ENCODE measurements at places on chromosomes 12 and 14.

- H3K4me1 ChIP-seq: peaks cover 47% of the 10 kb centered on the region
- no peak for DNase-seq
- no peak overlapping the region for H3K4me3 ChIP-seq
- H3K36me3 ChIP-seq: peaks cover 61% of the 10 kb centered on the region
- H3K27me3 ChIP-seq: no peaks in the 10 kb centered on the region
These were observed 129.0 kb downstream of the RFLNA start for GRCh38 chr12:124423761-124424515.

DNA sequence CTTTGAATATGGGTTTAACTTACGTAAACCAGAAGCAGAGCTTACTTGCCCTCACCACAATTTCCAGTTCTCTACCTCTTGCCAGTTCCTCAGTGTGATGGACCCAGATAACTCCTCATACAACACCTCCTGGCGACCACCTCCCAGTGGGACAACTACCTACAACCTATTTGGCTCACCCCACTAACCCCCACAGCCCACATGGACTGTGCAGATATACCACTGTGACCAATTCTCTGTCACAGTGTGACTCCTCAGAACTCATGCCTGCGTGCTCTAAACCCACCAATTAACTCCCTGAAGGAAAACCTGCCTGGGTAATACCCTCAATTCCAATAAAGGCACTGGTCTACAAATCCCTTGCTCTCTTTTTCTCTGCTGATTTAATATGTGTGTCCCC lies 311.7 kb downstream of the DIO2 start:
- H3K27me3 ChIP-seq: no peaks in the 10 kb centered on the region
- H3K36me3 ChIP-seq: no peaks in the 10 kb centered on the region
- no peaks in the 10 kb centered on the region for H3K4me1 ChIP-seq

GRCh38 chr12:14937689-14938088 lies 648 bp downstream of the ERP27 start:
- DNase-seq: no peak
- no peaks in the 10 kb centered on the region for H3K4me1 ChIP-seq
- no peak overlapping the region for H3K4me3 ChIP-seq
- peaks cover 11% of the 10 kb centered on the region for H3K36me3 ChIP-seq

DNA sequence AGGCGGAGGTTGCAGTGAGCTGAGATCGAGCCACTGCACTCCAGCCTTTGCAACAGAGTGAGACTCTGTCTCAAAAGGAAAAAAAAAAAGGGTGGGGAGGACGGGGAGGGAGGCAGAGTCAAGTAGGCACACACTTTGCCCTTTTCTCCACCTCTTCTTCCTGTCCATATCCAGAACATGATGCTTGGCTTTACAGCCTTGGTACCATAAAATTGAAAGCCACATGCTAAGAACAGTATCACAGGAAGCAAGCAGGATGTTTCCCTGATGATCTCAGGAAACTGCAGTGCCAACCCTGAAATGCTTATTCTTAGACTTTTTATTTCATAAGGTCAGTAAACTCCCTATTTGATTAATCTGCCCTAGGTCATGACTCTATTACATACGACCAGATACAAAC lies 32.5 kb upstream of the YAF2 start:
- no peaks in the 10 kb centered on the region for H3K36me3 ChIP-seq
- H3K27me3 ChIP-seq: no peaks in the 10 kb centered on the region
- no peak overlapping the region for H3K27ac ChIP-seq
- H3K4me3 ChIP-seq: no peak overlapping the region
- DNase-seq: no peak

DNA sequence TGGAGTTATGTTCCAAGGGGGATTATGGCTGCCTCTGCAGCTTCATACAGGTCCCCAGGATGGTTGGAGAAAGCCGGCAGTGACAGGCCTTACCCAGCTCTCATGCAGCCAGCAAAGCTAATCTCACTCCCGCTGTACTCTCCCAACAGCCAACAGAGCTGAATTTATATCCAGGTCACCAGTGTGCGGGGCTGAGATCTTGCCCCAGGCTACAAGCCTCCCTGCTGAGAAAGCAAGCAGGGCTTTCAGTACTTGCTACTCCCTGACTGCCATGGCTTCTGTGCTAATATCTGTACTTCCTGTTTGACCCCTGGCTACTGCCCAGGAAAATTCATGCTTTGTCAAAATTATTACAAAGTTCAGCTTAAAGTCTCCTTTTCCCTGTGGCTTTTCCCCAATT lies 92.9 kb downstream of the ATP23 start:
- H3K36me3 ChIP-seq: no peaks in the 10 kb centered on the region
- H3K4me1 ChIP-seq: no peaks in the 10 kb centered on the region
- no peak for DNase-seq
- H3K4me3 ChIP-seq: no peak overlapping the region

DNA sequence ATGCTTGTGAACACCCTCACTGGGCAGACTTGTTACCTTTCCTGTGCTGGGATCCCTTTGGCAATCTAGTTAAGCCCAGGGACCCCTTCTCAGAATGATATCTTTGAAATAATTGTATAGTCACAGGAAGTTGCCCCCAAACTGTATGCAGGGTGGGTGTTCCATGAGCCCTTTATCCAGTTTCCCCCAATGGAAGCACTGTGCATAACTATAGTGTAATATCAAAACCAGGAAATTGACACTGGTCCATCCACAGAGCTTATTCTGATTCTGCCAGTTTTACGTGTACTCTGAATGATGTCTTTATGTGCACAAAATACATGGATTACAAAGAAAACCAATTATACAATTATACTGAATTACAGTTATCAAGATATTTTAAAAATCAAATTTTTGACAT lies 24.2 kb downstream of the NGB start:
- no peak for DNase-seq
- H3K4me1 ChIP-seq: no peaks in the 10 kb centered on the region
- no peak overlapping the region for H3K4me3 ChIP-seq
- H3K27ac ChIP-seq: no peak overlapping the region
- no peaks in the 10 kb centered on the region for H3K36me3 ChIP-seq

DNA sequence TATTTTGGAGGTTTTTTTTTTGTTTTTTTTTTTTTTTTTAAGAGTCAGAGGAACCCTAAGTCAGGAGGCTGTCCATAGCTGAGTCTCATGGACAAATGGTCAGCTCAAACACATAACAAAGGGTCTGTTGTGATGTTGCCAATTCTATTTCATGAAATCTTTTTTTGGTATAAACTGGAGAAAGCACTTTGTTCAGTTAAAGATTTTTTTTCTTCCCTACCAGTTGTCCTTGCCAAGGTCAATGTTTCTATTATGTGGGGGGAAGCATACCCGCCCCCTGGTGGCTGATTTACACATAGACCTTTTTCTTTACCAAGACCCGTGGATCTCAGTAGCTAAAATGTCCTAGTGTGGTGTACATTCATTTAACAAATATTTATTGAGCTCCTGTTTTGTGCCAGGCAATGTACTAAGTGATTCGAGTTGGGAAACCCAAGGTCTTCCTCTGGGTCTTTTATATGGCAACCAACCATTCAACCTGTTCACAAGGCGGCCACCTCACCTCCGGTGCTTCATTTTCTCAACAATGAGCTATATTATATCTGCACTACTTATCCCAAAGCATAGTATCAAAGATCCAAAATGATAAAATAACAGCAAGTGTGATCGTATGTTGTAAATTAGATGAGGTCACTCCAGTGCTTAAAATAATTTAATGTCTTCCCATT lies 214.5 kb downstream of the PAH start:
- peak; percentile 76 for DNase-seq
- H3K27me3 ChIP-seq: no peaks in the 10 kb centered on the region
- H3K36me3 ChIP-seq: no peaks in the 10 kb centered on the region

- peaks cover 99% of the 10 kb centered on the region for H3K4me1 ChIP-seq
- H3K36me3 ChIP-seq: peaks cover 36% of the 10 kb centered on the region
- no peak overlapping the region for H3K4me3 ChIP-seq
- no peaks in the 10 kb centered on the region for H3K27me3 ChIP-seq
These were observed 10.8 kb downstream of the ALDH2 start for GRCh38 chr12:111777345-111778045.

DNA sequence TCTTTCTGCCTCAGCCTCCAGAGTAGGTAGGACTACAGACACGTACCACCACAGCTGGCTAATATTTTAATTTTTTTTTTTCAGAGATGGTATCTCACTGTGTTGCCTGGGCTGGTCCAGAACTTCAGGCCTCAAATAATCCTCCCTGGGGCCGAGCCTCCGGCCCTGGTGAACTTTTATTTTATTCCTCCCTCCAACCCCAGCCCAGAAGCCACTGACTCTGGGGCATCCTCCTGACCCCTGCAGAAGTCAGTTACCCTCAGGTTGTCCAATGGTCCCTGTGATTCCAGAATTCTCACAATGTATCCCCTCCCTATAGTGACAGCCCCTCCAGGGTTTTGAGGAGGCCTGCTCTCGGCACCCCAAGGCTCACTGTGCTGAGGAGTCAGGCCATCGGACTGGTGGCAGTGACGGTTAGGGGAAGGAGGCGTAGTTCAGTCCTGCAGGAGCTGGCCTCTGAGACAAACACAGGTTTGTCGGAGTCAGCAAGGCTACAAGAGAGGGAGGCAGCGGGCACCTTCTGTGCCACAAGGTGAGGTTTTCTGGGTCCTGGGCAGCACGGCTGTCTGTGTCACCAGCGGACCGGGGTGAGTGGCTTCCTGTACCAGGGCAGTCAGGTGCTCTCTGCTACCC lies 19.4 kb upstream of the FIGNL2 start:
- no peak overlapping the region for H3K4me3 ChIP-seq
- no peak overlapping the region for H3K27ac ChIP-seq
- peaks cover 48% of the 10 kb centered on the region for H3K27me3 ChIP-seq
- no peak for DNase-seq

Data from stomach (tissue), 19 donors.